NCI-H1092 treated with DMSO at 0.1 percent for 48 hours (cell line): ENCODE measurements at places on chromosomes 11 and 22.

DNA sequence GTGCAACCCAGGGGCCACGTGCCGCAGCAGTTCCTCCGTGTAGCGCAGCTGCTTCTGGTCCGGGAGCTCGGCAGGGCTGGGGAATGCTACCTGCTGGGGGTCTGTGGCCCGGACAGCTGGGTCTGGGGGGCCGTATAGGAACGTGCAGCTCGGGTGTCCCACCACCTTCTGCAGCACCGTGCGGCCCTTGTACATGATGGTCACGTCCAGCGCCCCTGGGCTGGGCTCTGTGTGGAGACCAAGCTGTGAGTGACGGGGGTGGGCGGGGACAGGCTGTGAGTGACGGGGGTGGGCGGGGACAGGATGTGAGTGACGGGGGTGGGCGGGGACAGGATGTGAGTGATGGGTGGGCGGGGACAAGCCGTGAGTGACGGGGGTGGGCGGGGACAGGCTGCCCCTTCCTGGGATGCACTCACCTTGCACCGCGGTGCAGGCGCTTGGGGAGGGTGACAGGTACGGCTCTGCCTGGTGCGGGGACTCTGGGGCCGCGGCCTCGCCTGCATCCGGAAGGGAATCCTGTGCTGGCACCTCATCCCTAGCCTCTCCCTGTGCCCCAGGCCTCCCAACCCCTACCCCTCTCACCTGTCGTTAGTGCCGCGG is 2.3 kb downstream of the IRF7 start:
- DNase-seq, result no peak

DNA sequence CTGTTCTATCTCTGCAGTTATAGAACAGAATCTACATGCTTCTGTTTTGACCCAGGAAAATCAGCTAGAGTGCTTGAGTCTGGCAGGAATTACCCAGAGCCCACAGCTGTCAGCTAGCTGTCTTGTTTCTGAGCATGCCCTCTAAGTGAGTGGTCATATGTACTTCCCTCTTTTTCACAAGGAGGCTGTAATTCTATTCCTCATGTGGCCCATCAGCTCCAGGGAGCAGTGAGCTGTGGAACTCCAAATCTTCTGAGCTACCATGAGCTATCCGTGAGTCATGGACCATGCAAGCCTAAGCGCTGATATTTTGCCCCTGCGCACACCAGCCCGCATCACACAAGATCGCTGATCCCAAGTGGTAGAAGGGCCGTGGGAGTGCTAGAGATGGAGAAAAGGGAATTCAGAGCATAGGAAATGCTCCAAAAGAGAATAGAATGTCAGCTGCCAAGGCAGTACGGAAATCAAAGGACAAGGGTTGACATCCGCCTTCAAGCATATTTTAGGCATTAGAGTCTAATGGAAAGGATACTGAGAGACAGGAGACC is 5.4 kb downstream of the FJX1 start:
- no peak for DNase-seq

- peak; percentile 33 for DNase-seq
These were observed 1.7 kb upstream of the RCOR2 start for GRCh38 chr11:63918507-63919191.

- DNase-seq, result no peak
These were observed 125.2 kb upstream of the SNX19 start for GRCh38 chr11:131041331-131042040.

DNA sequence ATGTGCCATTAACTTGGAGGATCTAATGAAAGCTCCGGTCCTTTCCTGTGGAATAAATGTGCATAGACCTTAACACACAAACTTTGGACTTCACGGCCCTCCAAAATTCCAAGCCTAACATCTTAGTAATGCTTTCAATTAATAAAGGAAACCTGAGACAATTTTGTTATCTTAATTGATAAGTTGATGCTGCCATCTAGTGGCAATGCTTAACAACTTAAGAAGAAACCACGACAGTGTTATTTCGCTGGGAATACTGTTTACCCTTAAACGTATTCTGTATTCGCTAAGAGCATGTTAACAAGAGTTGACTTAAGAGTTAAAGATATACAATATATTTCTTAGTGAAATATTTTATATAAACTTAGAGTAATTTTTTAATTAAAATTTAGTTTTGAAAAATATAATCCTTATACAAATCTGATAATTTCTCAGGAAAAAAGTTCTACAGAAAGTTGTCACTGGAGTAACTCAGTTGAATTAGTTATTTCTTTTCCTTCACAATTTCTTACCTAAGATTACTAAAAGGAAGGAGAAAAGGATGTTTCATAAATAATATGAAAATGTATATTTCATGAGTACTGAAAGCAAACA is 35.0 kb upstream of the OR9G4 start:
- peak; percentile 20 for DNase-seq

- no peak for DNase-seq
These were observed 20.5 kb upstream of the SORL1-AS1 start for GRCh38 chr11:121473064-121473777.
